Stimulated activated CD4-positive, alpha-beta T cell treated with anti-CD3 and anti-CD28 coated beads, Interleukin-1b, Interleukin-23, amount 100 ng/mL, for 24 hours (primary cell): ENCODE measurements at places on chromosomes 3 and 15.

GRCh38 chr15:87929841-87930240 lies 326.7 kb downstream of the NTRK3 start:
- no peak for DNase-seq

DNA sequence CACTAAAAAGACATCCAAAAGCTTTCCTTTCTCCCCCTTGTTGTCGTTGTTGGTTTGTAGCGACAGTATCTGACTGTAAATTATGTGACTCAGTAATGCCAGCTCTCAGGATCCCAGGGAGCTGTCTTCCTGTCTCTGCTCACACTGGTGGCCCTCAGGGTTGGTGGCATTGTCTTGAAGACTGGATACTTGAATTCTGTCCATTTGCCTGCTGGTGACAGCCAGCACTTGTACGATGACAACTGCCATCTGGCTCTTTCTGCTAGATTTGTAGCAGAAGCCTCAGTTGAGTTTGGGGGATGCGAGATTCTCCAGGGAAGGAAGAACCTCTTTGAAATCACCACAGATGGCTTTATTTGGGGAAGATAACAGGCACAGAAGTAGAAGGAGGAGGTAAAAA lies 120.8 kb downstream of the ARPP21 start:
- no peak for DNase-seq

GRCh38 chr3:115691964-115692363 lies 68.7 kb downstream of the GAP43 start:
- no peak for DNase-seq

DNA sequence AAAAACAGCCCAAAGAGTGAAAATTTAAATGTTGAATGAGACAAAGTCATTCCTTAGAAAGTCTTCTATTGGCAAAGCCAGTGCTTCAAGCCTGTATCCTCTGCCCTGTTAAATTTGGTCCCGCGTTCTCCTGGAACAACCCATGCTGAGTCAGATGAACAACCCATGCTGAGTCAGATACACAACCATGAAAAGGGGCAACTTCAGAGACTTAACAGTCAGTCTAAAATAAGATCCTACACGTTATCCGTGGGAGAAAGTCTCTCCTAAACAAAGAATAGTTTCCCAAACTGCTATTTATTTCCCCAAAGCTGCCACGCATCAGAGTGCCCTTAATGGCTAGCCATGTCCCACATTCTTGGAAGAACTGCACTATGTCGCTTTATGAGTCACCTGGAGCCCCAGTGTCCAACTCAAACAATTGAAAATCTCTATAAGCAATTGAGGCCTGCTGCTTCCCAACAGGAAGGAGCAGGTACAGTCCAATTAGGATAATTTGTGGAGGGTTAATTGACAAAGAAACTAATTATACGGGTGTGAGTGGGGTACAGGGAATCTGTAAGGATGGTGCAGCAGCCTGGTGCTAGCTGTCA lies 66.1 kb downstream of the WHAMM start:
- DNase-seq, result no peak

GRCh38 chr3:77041811-77042210 lies 1.9 kb downstream of the ROBO2 start:
- no peak for DNase-seq

DNA sequence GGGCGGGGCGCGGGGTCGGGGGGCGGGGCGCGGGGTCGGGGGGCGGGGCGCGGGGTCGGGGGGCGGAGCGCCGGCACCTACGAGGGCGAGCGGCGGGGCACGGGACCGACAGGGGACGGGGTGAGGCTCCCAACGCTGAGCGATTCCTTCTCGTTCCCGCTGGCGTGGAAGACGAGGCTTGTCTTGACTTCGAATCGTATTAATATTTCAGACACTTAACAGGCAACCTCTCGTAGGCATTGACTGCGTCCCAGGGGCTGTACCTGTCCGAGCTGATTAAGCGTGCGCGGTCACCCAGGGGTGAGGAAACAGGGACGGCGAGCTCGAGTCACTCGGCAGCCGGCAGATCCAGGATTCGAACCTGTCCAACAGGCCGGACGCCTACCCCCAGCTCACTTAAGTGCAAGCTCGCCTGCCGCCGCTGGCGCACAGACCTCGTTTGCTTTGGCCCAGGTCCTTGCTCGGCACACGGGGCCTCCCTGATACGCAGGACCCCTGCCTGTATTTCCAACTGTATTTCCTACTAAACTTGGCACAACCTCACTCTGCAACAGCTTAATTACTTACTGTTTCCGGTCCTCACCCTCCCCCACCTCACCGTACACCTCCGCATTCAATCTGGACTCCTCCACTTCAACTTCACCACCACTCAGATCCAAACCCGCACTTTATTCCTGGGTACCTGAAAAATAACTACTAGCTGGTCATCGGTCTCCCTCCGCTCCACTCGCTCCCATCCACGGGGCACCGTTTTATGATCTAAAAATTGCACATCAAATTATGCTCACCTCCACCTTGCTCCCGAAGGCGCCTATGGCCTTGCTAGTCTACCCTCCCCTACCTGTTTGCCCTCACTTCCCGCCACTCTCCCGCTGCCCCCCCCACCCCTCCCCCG lies 722 bp upstream of the ZXDC start:
- no peak for DNase-seq

- no peak for DNase-seq
Measured at GRCh38 chr15:92648190-92648875, 7.2 kb downstream of the FAM174B start.

DNA sequence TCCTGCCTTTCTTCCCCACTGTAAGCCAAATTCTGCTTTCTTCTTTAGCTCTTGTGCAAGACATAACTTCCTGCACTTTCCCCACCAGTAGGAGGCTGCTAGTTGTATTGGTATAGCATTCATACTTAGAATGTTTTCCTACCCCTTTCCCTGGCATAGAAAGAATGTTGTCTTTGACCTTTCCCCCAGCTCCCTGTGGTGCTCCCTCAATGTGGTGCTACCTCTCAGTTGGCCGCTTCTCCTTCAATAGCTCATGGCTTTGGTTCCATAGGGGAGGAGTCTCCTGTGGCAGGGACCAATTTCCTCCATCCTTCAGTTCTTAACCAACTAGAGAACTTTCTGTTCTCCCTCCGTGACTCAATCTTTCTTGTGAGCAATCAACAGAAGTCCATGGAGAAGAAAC lies 67.5 kb upstream of the AKAP13 start:
- no peak for DNase-seq

- no peak for DNase-seq
Measured at GRCh38 chr3:63644212-63644797, 8.2 kb upstream of the SNTN start.

- DNase-seq, result no peak
Measured at GRCh38 chr15:71496336-71496955, 313.9 kb upstream of the NR2E3 start.

DNA sequence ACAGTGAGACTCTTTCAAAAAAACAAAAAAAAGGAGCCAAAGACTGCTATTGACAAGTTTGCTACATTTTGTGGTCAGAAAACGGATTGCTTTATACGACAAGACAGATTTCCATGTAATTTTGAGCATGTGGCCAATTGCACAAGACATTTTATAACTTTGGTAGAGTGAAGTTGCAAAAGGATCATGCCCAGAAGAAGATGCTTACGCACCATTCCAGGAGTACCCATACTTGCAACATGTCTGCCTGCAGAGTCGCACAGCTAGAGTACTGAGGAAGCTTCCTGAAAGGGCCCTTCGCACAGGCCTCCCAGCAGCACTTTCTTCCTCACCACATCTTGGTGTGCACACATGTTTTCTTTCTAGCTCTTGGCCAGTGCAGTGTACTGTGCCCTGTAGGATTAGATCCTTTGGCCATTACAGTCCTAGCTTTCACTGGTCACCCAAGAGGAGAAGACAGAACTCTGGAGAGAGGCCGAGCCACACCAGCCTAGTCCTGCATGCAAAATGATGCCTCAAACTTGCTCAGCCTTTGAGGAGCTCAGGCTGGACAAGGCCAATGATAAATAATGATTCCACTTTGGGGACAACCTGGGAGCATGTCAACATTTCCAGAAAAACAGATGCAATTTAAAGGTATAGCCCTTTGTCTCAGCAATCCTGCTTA lies 11.7 kb downstream of the CHDH start:
- no peak for DNase-seq

GRCh38 chr3:176663837-176664831 lies 533.1 kb downstream of the TBL1XR1 start:
- no peak for DNase-seq
